ENCODE measurements at places on chromosomes 6 and 20.

GRCh38 chr6:2834262-2834661 lies 7.4 kb downstream of the SERPINB1 start:
- no peak for DNase-seq

- no peak for DNase-seq
Measured at GRCh38 chr6:38168699-38169098, 349.2 kb downstream of the ZFAND3 start.

DNA sequence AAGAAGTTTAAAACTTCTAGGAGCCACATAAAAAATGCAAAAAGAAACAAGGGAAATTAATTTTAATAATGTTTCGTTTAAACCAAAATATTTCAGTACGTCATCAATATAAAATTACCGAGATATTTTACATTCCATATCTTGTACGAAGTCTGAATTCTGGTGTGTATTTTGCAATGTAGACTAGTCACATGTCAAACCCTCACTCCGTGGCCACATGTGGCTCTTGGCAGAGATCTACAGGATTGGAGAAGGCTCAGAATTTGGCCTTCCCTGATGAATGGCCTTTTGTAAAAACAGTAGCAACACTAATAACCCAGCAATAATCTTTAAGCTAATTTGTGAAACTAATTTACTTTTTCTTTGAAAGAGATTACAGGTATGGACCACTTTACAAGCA lies 217.1 kb downstream of the PRL start:
- no peak for DNase-seq

DNA sequence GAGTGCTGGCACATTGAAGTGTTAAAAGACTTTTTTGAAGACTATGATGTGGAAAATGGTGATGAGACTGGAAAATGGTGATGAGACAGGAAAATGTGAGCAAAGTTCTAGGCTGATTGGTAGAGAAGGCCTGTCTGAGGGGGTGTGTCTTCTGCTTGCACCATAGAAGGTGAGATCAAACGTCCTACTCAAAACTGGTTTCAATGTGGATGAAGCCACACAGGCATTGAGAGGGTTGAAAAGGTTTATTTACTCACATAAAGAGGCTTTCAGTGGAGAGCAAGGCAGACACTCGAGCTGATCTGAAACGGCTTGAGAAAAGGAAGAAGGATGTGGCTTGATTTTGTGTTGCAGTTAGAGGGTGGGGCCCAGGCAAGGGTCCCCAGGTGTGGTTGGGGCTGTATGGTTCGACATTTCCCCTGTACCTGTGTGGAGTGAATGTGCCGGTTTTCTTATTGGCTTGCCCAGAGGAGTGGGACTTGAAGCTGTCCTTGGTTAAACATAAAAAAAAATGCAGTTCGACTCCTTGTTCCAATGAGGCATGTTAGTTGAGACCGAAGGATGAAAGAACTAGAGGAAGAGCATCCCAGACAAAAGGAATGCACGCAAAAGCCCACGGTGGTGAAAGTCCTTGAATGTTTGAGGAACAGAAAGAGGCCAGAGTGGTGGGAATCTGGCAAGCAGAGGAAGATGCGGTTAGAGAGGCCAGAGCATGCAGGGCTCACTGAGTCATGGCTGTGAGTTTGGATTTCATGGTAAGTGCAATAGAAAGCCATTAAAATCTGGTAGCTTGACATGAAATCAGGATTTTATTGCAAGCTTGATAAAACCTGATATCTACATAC lies 172.3 kb downstream of the EPM2A start:
- DNase-seq = no peak

DNA sequence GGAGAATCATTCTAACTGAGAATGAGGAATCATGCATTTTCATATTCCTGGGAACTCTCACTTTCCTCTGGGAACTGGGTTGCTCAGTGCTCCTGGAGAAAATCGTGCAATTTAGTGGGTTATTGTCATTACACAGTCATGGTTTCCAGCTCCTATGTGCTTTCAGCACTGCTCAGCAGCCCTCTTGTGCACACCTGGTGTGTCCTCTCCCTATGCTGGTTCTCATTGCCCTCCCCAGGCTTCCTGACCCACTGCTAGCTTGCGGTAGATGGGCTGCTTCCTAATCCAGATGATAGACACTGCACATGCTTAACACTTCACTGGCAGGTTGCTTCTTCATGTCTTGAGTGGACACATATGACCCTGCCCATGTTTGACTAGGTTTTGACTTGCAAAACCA lies 39.7 kb downstream of the TMEM200A start:
- DNase-seq = no peak

DNA sequence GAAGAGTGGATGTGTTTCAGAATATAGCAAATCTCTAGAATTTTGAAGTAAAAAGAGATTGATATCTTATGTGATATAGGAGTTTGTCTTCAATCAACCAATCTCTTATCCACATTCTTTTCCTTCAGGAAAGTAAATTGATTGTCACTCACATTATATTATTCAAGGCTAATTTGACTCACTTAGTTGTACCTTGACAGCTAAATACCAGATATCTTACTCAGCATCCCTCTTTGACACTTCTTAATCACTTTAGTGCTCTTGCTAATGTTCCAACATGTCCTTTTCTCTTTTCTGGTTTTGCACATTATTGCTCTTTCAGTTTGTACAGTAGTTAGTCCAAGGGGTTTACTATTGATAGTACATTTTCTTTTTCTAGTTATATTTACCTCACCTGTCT lies 286.9 kb upstream of the PTCHD4 start:
- no peak for DNase-seq

DNA sequence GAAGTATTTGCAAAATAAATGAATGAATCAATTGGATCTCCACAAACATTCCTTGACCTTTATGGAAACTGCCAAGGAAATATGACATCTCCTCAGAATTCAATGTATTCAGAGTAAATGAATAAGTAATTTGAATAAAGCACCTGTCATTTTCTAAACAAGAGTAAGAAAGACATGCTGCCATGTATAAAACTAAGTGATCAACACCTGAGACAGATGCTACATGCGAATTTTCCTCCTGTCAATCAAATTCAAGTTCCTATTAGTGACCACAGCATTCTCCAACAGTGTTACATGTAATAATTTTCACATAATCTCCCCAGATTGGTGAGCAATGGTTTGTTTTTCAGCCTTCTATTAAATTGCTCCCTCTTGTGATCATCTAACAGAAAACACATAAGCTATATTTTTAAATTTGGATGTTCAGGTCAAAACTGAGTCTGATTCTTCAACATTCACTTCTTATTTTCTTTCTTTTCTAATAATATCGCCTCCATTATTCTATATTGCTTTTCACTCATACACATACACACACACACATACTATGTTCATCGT lies 163.2 kb upstream of the RNF217 start:
- DNase-seq = no peak

DNA sequence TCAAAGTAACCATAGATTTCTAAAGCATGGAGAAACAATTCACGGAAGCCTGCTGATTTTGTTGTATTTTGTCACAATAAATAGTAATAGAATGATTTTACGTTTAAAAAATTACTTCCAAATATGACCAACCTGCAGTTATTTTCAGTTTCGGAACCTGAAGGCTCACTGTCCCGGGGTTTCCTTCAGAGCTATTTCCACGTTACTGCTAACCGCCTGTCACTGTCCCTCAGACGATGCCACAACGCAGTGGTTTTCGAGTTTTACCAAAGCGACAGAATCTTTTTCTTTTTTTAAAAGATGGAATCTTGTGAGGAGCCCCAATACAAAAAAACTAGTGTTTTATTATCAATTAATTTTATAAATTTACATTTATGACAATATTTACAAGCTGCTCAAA lies 40.5 kb downstream of the PSMG4 start:
- no peak for DNase-seq

DNA sequence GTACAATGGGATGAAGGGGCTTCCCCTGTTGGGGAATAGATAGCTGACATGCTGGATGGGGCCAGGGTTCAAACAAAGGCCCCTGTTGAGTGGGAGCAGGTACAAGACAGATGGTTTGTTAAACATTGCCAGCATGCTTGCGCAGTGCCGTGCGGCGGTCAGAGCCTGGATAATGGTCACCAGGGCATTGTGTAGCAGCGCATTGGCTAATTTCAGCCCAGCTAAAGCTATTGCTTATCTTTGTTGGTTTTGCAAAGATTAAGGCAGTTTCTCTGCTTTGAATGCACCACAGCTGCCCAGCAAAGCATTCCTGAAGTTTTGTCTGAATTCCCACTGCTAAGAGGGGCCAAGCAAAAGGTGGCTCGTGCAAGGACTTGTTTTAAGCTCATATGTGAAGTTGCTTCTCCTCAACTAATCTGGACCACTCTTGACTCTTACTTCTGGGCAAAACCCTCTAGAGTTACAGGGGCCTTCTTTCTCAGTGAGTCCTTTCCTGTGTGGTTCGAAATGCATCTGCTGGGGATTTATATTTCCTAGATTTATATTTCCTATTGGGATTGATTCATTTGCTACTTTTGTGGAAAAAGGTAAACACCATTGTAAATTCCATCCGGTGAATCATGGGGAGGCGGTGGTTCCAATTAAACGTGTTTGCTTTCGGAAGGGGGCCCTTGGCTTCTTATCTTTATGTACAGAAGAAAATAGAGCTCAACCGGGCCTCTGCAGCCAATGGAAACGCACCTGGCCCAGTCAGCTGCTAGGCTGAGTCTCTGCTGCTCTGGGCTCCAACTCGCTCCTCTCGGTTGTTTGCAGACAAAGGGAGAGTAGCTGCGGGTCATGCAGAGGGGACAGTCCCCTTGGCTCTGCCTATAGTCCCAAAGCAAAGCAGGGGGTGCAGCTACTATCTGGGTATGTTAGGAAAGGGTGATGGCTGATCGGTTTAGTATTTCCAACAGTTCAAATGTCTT lies 72.1 kb downstream of the FOXA2 start:
- DNase-seq = no peak

DNA sequence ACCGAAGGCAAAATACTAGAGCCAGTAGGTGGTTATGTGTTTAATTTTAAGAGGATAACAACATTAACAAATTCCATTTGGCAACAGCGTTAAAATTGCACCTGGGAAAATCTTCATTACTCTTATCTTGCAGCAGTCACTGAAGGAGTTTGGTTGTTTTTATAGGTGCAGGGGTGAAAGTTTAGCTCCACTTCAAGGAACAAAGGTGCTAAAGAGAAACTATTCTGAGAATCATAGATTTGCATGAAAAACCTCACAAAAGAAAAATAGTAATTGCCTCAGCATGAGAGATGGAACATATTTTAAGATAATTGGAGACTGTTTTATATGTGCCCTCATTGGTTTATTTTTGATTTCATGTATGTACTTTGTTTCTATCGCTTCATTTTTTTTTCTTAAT lies 444.4 kb downstream of the UTRN start:
- DNase-seq = no peak

DNA sequence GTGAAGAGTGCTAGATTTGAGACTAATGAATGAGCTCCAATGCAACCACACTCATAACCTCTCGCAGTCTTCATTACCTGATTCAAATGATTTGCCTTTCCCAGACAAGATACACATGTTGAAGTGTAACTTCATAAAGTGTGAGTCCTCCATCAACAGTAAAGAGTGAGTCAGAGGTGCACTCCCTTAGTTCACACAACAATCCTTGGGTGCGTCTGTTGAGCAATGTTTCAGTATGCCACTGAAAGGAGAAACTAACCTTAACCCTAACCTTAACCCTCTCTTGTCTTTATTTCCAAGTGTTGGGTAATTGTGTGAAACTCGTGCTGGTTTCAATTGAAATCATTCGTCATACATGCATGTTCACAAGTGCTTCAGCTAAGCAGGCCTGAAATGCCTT lies 21.0 kb upstream of the RIN2 start:
- DNase-seq = no peak

DNA sequence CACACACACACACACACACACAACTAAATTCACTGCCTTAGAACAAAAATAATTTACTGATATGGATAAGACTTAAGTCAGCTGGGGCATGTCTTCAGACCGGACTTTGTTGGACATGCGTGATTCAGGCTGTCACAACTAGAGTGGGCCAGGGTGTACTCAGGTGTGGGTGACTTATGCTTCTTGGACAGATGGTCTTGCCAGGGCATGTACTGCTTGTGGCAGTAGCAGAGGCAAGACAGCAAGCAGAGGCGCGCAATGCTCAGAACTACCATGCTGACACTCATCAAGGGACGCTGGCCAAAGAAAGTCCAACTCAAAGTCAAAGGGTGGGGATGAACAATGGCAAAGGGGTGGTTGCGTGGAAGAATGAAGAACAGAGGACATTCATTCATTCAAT lies 437.5 kb downstream of the CBLN4 start:
- DNase-seq = no peak

DNA sequence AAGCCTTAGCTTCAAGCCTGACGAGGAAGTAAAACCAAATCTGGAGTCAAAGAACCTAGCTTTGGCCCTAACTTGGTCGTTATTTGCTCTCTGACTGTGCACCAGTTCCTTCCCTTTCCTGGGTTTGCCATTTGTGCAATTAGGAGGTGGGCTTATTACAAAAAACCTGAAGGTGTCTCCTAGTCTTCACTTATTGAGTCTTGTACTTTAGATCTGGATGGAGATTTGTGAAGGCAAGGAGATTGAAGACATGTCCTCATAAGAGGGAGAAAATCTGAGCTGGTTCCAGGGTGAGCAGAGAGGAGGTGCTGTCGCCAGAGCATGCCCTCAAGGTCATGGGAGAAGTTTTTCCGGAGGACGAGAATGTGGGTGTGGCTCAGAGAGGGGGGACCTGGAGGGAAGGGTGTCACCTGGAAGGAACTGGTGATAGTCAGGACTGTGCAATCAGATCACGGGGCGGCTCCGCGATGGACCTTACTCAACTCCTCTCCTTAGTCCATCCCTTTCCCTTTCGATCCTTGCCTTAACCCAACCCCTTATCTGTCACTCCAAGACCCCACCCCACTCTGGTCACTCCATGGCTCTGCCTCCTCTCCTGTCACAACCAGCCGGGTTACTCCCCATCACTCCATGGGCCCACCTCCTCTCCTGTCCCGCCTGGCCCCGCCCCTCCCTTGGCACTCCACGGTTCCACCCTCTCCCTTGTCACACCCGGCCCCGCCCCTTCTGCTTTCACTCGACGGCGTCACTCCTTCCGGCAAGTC lies 588 bp upstream of the ACSS2 start:
- peak; percentile 94 for DNase-seq

DNA sequence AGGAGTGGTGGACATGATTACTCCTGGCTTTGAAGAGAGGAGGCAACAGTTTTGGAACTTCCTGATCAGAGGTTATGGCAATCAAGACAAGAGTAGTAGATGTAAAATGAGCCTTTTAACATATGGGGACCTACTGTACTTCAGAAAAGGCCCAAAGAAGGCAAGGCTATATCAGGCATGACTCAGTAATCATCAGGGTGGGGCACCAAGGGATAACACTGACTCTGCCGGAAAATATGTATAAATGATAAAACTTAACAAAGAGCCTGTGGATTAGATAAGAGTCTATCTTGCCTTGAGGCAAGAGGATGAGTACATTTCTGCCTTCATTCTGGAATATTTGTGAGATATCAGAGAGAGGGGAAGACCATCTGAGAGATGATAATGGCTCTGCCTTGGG lies 1389.9 kb upstream of the MAP3K7 start:
- no peak for DNase-seq

GRCh38 chr6:33208091-33208967 lies at the start of gene RING1:
Gene RING1 (plus strand): TSS chr6:33208500. CDS start chr6:33208823, 323 bp downstream.
- DNase-seq = peak; percentile 71

Data from stimulated activated CD4-positive, alpha-beta T cell treated with anti-CD3 and anti-CD28 coated beads, TNF-alpha, amount 100 ng/mL, for 24 hours (primary cell).